ENCODE measurements at places on chromosomes 16 and 17. TPM values are rescaled to one million over a fixed set of nuclear protein-coding genes. Genes with fewer than 3 reads are reported as not detected.

NATD1 gene
- 1.9 TPM for total RNA-seq

SLC13A2 gene
- not detected for total RNA-seq

HOXB2 gene
- total RNA-seq: 30.6 TPM

SMYD4 gene
- total RNA-seq: 5.1 TPM

NUBP1 gene
- 44.7 TPM for total RNA-seq

TMEM204 gene
- not detected for total RNA-seq

KRT39 gene
- total RNA-seq: not detected

DCTN5 gene
- 51.3 TPM for total RNA-seq

CIBAR2 gene
- total RNA-seq: not detected

TBC1D28 gene
- total RNA-seq: 0.12 TPM

KRTAP4-3 gene
- not detected for total RNA-seq

RAB37 gene
- total RNA-seq: not detected

AOC2 gene
- 0.10 TPM for total RNA-seq

FOXC2 gene
- 1.3 TPM for total RNA-seq

CLEC18A gene
- 0.65 TPM for total RNA-seq

KRTAP9-4 gene
- not detected for total RNA-seq

PDE6G gene
- 1.1 TPM for total RNA-seq

CLEC10A gene
- total RNA-seq: not detected

GDPD3 gene
- total RNA-seq: 1.8 TPM

TBC1D3C gene
- total RNA-seq: not detected

MPV17L gene
- 0.02 TPM for total RNA-seq

ABI3 gene
- 0.41 TPM for total RNA-seq

CUEDC1 gene
- total RNA-seq: 8.0 TPM

GPR139 gene
- total RNA-seq: not detected

SMTNL2 gene
- total RNA-seq: 1.8 TPM

TMEM238L gene
- total RNA-seq: not detected

SAMD14 gene
- 0.50 TPM for total RNA-seq

TENT4B gene
- 7.4 TPM for total RNA-seq

CNGB1 gene
- total RNA-seq: 0.12 TPM

ARHGDIG gene
- total RNA-seq: 1.1 TPM

SPAG7 gene
- total RNA-seq: 74.4 TPM

KCNH4 gene
- not detected for total RNA-seq

KRT33B gene
- total RNA-seq: not detected

FBXO39 gene
- 0.31 TPM for total RNA-seq

OTOP3 gene
- not detected for total RNA-seq

COQ9 gene
- 78.9 TPM for total RNA-seq

PHKG2 gene
- 61.5 TPM for total RNA-seq

CPHXL2 gene
- total RNA-seq: not detected

TTLL6 gene
- not detected for total RNA-seq

NPB gene
- 1.8 TPM for total RNA-seq

LRRC46 gene
- 1.6 TPM for total RNA-seq

ST6GALNAC1 gene
- not detected for total RNA-seq

KRT12 gene
- not detected for total RNA-seq

SLC2A4 gene
- not detected for total RNA-seq

RAMP2 gene
- total RNA-seq: not detected

SCARF1 gene
- 1.1 TPM for total RNA-seq

C1QTNF1 gene
- total RNA-seq: 6.5 TPM
